ENCODE measurements at places on chromosomes 11 and 22. TPM values are rescaled to one million over a fixed set of nuclear protein-coding genes. Genes with fewer than 3 reads are reported as not detected.

GRCh38 chr11:4511282-4512245 lies 29.1 kb downstream of the OR52K1 start:
- no peak overlapping the region for H3K27ac ChIP-seq
- no peaks in the 10 kb centered on the region for H3K27me3 ChIP-seq
- DNase-seq, result no peak
- H3K4me1 ChIP-seq, result no peaks in the 10 kb centered on the region
- no peaks in the 10 kb centered on the region for H3K36me3 ChIP-seq

DNA sequence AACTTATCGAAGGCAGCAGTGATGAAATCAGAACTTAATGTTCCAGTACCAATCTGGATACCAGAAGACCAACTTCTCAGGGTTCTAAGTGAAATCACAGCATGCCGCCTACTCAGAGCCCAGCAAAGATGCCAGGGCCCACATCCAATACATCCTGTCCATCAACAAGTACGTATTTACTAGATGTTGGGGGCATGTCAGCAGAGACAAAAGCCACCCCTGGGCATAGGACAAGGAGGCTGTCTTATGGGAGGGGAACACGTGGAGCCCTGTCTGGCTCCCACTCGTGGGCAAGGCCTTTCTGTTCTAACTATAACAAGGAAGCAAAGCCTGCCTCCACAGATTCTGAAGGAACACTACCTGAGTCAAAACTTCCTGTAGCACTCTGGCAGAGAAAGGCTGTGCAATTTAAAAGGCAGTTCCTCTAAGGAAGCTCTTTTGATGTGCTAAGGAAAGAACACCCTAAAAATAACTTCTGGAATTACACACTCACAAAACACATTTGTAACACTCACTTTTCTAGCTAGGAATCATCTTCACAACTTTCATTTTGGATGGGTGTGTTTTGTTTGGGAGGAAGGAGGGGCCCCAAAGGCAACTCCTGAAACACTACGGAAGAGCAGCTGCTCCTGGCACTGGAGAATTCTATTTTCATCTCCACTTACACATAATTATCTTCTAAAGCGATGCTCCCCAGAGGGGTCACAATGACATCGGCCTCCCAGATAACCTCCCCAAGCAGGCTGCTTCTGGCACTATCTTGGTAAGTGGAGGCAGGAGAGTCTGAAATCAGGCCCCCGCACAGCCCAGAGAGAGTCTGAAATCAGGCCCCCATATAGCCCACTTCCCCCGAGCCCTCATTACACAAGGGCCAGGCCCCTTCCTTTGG lies 14.2 kb downstream of the SMCO4 start:
- H3K4me3 ChIP-seq, result no peak overlapping the region
- H3K36me3 ChIP-seq, result no peaks in the 10 kb centered on the region
- no peak overlapping the region for H3K27ac ChIP-seq
- DNase-seq, result no peak
- H3K27me3 ChIP-seq, result no peaks in the 10 kb centered on the region

GRCh38 chr11:47551086-47551485 lies 1.8 kb downstream of the CELF1 start:
- H3K36me3 ChIP-seq, result no peaks in the 10 kb centered on the region
- no peak overlapping the region for H3K27ac ChIP-seq
- H3K27me3 ChIP-seq, result no peaks in the 10 kb centered on the region
- DNase-seq, result peak; percentile 48

DNA sequence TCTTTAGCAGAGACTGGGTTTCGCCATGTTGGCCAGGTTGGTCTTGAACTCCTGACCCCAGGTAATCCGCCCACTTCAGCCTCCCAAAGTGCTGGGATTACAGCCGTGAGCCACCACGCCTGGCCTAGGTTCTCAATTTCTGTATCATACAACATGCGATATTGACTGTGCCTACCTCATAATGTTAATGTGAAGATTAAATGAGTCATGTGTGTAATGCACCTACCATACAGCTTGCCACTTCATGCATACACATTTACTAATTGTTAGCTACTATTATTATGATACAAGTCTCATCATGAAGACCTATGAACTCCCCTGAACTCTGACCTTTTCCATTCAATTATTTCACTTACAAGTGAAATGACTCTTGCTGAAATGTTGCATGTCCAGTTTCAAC lies 25.7 kb downstream of the AGBL2 start:
- DNase-seq, result no peak
- no peaks in the 10 kb centered on the region for H3K27me3 ChIP-seq
- H3K36me3 ChIP-seq, result no peaks in the 10 kb centered on the region
- no peak overlapping the region for H3K4me3 ChIP-seq
- H3K27ac ChIP-seq, result no peak overlapping the region

DNA sequence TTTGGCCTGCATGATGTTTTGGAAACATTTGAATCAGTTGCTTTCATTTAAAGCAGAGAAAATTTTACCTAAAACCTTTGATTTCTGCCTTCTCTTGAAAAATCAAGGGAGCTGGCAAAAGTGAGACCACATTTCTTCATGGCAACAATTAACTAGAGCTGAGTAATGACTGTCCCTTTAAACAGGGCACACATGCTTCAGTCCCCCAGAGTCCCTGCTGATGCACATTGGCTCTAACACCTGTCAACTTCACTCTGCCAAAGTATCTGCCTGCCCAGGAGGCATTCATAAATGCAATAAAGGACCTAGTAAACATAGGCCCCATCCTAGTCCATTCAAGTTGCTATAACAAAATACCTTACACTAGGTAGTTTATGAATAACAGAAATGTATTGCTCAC lies 87.1 kb upstream of the LDLRAD3 start:
- H3K27ac ChIP-seq, result no peak overlapping the region
- peaks cover 13% of the 10 kb centered on the region for H3K27me3 ChIP-seq
- no peak for DNase-seq
- H3K4me1 ChIP-seq, result no peaks in the 10 kb centered on the region
- H3K4me3 ChIP-seq, result no peak overlapping the region
- no peaks in the 10 kb centered on the region for H3K36me3 ChIP-seq

The PLAAT4 gene
- total RNA-seq, result 0.18 TPM

DNA sequence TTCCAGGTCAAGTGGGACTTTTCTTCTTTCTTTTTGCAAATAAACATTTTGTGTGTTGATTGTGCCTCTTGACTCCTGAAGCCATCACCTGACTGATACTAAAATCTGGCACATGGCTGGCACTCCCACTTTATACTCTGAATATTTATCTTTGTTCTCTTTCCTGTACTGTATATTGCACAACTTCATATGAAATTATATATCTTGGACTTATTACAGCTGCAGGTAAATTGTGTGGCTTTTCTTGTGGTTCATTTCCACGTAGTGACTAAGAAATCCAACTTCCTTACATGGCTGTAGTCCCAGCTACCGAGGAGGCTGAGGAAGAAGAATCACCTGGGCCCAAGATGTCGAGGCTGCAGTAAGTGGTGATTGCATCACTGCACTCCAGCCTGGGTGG lies 23.7 kb upstream of the OR5B12 start:
- no peaks in the 10 kb centered on the region for H3K36me3 ChIP-seq
- H3K27me3 ChIP-seq, result no peaks in the 10 kb centered on the region
- DNase-seq, result no peak
- H3K4me1 ChIP-seq, result peaks cover 2% of the 10 kb centered on the region
- peak overlapping the region; percentile 41 for H3K27ac ChIP-seq
- H3K4me3 ChIP-seq, result no peak overlapping the region

DNA sequence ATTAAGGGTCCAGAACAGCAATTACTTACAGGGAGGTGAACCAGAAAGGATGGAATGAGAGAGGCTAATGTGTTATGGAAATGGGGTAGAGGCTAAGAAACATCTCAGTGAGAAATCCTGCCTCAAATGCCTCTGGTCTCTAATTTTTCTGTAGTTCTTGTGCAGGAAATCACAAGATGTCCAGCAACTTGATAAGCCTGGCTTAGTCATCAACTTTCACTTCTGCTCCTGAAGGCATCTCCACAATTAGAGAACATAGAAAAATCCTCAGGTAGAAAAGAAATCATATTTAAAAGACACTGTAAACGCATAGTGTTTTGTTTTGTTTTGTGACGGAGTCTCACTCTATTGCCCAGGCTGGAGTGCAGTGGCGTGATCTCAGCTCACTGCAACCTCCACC lies 18.7 kb downstream of the MRGPRX4 start:
- H3K27me3 ChIP-seq, result no peaks in the 10 kb centered on the region
- H3K4me1 ChIP-seq, result no peaks in the 10 kb centered on the region

DNA sequence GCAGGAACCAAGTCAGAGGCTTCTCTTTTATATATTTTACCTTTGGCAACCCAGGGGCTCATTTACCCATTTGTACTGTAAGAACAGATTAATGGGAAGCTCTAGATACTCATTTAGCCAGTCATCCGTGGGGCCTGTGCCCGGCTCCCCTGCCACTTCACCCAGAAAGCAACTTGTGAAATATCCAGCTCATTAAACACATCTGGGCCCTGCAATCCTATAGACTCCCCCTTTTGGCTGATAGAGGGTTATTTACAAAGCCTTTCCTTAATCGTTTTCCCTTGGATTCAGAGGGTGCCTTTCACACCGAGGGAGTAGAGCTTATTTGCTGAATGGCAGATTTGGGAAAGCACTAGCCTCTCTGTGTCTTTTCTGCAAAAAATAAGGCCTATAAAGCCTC lies 118.7 kb upstream of the SORL1-AS1 start:
- no peaks in the 10 kb centered on the region for H3K36me3 ChIP-seq
- no peak overlapping the region for H3K4me3 ChIP-seq
- H3K27ac ChIP-seq, result no peak overlapping the region
- peaks cover 7% of the 10 kb centered on the region for H3K4me1 ChIP-seq

DNA sequence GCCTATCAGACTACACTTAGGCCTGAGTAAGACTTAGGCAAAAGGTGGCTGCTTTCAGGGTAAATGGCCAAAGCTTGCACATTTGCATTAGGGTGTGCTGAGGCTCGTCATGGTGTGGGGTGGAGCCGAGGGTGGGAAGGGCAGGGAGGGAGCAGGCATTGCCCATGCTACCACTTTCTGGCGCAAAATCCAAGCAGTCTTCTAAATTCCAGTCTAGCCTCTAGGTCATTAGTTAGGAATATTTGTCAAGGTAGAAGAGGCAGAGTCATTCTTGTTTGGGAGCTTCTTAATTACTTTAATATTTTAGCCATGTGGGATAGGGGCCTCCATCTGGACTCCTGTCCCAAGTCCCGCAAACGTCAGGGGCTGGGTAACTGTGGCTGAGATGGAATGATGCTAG lies 28.6 kb downstream of the SCUBE1 start:
- peaks cover 34% of the 10 kb centered on the region for H3K27me3 ChIP-seq
- H3K27ac ChIP-seq, result no peak overlapping the region
- H3K4me1 ChIP-seq, result no peaks in the 10 kb centered on the region
- no peak overlapping the region for H3K4me3 ChIP-seq

- H3K4me1 ChIP-seq, result peaks cover 22% of the 10 kb centered on the region
- no peaks in the 10 kb centered on the region for H3K27me3 ChIP-seq
- peak; percentile 80 for DNase-seq
- H3K27ac ChIP-seq, result peak overlapping the region; percentile 32
Observed at GRCh38 chr11:63663809-63664208, 7.4 kb downstream of the ATL3 start.

DNA sequence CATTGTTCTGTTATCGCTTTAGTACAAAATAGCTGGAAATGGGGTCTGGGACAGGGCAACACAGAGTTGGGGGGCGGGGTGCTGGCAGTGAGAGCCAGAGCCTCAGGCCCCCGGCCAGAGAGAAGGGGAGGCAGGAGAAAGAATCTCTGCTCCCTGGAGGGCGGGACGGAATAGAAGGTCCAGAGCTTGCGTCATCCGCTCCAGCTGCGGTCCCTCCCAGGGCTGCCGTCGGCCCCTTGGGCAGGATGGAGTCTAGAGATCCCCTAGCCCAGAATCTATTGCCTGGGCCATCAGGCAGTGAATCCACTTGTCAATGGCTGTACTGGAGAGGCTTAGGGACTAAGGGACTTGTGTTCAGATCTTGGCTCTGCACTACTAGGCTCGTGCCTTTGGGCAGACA lies 5.0 kb downstream of the TP53I11 start:
- no peak for DNase-seq
- no peak overlapping the region for H3K27ac ChIP-seq
- peaks cover 22% of the 10 kb centered on the region for H3K36me3 ChIP-seq

The XRCC6 gene
- 392 TPM for total RNA-seq

The KCNC1 gene
- total RNA-seq, result not detected

DNA sequence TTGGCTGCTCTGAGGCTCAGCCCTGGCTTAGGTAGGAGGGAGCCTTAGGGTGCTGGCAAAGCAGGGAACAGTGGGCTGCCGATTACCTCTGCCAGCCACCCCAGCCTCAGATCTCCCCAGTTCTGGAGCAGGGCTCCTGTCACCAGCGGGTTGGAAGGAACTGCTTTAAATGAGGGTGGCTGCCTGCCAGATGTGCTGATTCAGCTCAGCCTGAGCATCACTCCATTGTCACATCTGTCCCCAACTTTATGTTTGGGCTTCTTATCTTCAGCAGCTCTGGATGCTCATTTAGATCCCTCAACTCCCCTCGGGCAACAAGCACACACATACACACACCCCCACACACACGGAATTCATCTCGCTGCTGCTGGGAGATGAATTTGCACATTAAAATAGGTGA lies 16.9 kb upstream of the ANKK1 start:
- no peaks in the 10 kb centered on the region for H3K27me3 ChIP-seq
- no peak for DNase-seq
- no peak overlapping the region for H3K27ac ChIP-seq

GRCh38 chr22:23777776-23778576 lies 5.3 kb downstream of the MMP11 start:
- no peak overlapping the region for H3K27ac ChIP-seq
- DNase-seq, result peak; percentile 18
- H3K36me3 ChIP-seq, result no peaks in the 10 kb centered on the region
- H3K4me3 ChIP-seq, result no peak overlapping the region

The MS4A4A gene
- not detected for total RNA-seq

DNA sequence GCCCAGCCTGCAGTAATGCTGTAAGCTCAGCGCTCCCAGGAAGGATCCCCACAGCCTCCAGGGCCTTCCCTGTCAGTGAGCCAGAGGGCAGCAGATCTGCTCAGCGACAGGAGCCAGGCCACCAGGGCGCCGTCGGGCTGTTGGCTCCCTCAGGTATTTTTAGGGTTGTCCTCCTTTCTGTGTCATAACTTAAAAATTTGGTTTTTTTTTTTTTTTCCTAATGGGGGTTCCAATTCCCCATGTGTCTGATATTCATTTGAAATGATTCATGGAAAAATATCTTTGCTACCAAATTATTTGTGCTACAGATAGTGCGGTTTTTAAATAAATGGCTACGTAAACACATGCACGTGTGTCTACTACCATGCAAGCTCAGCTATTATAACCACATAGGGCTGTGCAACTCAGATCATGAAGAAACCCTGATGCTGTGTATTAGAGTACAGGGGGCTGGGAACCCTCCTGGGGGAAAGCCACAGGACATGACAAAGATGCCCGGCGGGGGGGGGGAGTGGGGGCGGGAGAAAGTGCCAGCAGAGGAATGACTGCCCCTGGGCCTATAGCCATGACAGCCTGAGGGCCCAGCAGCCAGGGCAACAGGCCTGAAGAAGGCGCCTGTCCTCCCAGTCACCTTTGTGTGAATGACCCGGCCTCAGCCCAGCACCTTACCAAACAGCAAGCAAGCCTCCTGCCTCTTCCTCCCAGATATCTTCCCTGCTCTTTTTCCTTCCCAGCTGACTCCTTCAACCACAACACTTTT lies 89.3 kb downstream of the NAT10 start:
- DNase-seq, result peak; percentile 50
- no peaks in the 10 kb centered on the region for H3K36me3 ChIP-seq
- no peak overlapping the region for H3K4me3 ChIP-seq
- no peaks in the 10 kb centered on the region for H3K27me3 ChIP-seq
